Liver (tissue), 10 donors: ENCODE measurements at places on chromosomes 3 and 15. TPM values are rescaled to one million over a fixed set of nuclear protein-coding genes. Genes with fewer than 3 reads are reported as not detected.

Gene CCDC39
- total RNA-seq = not detected

DNA sequence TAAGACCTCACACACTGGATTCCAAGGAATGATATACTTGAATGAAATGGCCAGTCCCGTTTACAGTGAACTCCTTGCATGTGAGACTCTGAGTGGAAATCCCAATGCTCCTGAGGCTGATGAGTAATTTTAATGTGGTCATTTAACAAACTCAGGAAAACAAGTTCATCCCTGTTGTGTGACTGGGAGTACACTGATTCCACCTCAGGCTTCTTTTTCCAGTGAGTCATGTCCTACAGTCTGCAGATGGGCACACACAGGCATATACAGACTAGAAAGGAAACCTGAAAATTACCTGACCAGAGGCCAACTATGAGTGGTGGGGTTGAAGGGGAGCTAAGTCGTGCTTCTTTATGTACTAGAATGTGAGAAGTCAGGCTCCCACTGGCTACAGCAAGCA is 5.8 kb downstream of the SQOR start:
- no peak for DNase-seq

- no peak for DNase-seq
Measured at GRCh38 chr15:90230610-90231009, 3.1 kb downstream of the CIB1 start.

GRCh38 chr15:42858540-42858939 is 62.0 kb downstream of the TTBK2 start:
- DNase-seq = no peak

- DNase-seq = no peak
Measured at GRCh38 chr3:140216249-140216648, 281.3 kb downstream of the CLSTN2 start.

DNA sequence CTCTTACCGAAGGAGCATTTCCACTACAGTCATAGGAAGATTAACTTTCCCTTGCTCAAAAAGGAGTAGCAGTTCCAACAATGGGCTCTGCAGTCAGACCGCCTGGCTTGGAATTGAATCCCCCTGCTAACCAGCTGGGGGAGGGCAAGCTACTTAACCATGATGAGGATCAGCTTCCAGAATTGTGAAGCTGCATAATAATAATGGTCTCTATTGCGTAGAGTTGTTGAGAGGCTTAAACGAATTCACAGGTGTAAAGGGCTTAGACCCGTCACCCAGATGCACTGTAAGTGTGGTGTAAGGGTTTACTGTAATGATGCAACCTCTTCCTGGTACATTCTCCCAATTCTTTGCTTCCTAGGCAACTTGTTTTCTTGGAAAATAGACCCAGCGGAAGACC is 185.2 kb upstream of the RGMA start:
- no peak for DNase-seq

GRCh38 chr3:40574661-40575060 is 49.9 kb downstream of the ZNF621 start:
- no peak for DNase-seq

Gene MBD4
- total RNA-seq = 17.1 TPM

Gene TSEN2
- total RNA-seq = 14.1 TPM

- DNase-seq = no peak
Measured at GRCh38 chr3:189457631-189458412, 173.4 kb upstream of the TP63 start.

- no peak for DNase-seq
Measured at GRCh38 chr3:76361010-76361409, 575.7 kb upstream of the ZNF717 start.

- no peak for DNase-seq
Measured at GRCh38 chr15:90006217-90007075, 5.3 kb downstream of the ZNF710 start.

Gene VPS33B
- 1.3 TPM for total RNA-seq

Gene ADCY5
- 6.6 TPM for total RNA-seq

DNA sequence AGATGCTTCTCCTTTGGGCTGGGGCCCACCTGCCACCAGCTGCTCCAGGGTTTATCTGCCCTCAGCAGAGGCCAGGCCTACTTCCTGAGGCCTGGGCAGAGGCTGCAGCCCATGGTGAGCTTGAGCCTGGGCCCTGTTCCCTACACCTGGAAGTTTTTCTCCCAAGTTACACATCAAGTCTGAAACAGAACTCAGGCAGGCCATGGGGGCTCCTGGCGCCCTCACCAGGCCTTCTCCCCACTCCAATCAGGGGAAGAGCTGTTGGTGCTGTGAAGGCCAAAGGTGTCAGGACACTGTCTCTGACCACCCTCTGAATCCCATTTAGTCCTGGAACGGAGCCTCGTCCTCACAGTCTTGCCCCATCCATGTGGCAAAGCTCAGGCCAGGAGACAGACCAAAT is 7.3 kb downstream of the VWA5B2 start:
- no peak for DNase-seq

Gene ARIH1
- total RNA-seq = 23.3 TPM

- no peak for DNase-seq
Measured at GRCh38 chr15:68112706-68113105, 58.6 kb downstream of the PIAS1 start.

Gene HRG
- 139 TPM for total RNA-seq

DNA sequence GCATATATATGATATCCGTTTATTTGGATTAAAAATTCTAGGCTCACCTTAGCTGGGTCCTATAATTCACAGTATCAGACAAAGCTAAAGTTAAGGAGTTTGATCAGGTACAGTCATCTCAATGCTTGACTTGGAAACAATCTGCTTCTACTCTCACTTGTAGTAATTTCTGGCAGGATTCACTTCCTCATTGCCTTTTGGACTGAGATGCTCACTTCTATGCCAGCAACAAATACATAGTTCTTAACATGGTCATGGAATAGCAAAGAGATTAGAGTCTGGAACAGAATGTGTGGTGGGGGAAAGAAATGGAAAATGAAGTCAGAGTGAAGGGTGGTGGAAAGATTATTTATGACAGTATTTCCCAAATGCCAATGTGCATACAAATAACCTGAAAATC is 693.6 kb downstream of the CADM2 start:
- no peak for DNase-seq

GRCh38 chr3:16897254-16897926 is 12.6 kb downstream of the PLCL2 start:
- no peak for DNase-seq

DNA sequence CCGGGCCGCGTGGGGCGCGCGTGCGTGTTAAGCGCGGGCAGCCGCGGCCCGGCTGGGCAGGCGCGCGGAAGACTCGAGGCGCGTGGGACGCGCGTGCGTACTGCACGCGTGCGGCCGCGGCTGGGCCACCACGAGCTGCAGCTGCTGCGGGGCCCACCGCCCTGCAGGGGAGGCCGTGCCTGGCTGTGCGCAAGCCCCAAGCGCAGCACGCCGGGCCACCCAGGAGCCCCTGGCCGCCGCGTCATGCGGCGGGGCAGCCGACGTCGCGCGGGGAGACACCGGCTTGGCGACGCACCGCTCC is 590 bp upstream of the TRIM71 start:
- DNase-seq = no peak

DNA sequence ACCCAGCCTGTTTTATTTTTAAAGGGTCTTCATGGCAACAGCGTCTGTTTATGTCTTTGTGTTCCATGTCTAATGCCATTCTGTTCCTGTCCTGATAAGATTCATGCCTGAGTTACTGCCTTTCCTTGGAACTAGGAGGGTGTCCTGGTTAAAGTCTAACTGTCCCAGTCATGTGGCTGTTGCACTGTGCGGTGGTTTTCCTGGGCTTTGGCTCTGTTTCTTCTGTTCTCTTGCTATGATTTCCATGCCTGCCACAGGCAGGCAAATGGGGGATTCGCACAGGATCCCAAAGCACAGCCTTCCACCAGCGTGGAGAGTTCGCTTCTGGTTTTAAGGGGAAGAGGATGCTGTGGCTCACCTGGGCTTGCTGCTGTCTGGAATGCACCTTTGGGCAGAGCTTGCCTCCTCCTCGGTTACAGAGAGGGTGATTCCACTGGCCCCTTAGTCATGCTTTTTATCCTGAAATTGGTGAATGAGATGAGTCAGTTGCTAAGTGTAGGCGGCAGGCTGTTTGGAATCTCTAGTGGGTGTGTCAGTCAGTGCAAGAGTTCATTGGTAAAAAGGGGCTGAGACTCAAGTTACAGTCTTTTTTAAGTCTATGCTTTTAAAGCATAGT is 86.8 kb downstream of the CCK start:
- DNase-seq = no peak

- no peak for DNase-seq
Measured at GRCh38 chr3:4643904-4644547, 150.9 kb downstream of the ITPR1 start.

DNA sequence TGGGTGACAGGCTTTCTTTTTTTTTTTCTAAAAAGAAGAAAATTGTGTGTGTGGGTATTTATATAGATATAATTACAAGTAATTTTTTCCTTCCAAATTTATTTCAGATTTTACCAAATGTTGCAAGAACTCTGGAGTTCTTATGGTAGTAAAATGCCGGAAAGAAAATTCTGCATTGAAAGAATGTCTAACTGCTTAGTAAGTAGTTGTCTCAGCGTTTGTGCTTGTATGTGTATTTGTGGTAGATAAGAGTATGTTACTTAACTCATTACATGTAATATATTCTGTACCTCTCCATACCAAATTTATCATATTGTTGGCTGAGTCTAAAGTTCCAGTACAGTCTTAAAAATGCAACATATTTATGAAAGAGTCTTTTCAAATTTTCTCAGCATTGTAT is 32.3 kb upstream of the ZCWPW2 start:
- DNase-seq = no peak

DNA sequence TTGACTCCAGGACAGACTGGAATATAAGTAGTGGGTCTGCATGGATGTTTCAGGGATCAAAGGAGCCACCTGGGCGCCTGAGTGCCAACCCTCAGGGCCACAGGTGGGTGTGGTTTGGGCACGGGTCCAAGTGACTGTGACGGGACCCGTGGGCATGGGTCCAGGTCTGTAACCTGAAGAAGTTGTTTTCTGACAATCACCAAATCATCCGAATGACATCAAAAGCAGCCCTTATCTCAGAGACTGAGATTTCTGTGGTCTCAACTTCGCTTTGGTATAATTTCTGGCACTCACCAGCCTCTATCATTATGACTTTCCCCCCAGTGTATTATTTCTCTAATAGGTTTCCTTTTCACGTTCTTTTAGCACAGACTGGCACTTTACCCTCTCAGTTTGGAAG is 24.4 kb downstream of the RLBP1 start:
- no peak for DNase-seq

DNA sequence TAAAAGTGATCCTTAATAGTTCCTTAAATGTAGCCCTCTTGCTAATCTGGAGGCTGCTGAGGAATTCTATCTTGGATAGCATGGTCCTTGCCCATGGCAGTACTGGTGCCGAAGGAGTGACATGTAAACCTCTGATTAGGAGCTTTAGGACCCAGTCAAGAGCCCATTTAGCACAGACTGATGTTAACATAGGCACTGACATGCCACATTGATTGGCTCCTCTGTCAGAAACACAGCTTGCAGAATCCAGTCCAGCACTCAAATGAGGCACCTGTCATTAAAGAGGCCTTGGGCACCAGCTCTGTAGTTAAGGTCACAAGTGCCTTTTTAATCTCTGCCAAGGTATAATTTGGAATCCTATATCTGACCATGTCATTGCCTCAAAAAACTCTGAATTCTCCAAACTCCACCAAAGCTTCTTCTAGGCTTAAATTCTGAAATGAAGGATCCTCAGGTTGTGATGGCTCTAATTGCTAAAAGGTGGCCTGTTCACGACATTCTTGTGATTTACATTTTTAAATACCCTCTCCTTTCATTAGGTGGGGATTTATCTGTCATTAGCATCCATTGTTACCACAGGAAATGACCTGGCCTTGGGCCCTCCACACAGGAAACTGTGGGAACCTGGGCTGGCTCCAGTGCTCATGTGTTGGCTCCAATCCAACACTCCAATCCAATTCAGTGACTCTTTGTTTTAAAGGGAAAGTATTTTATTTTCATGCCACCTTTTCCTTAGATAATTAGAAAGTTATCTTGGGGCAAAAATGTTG is 57.3 kb upstream of the RNF7 start:
- no peak for DNase-seq

Gene COL6A5
- total RNA-seq = not detected

GRCh38 chr3:136044980-136045745 is 79.6 kb downstream of the PPP2R3A start:
- DNase-seq = no peak

DNA sequence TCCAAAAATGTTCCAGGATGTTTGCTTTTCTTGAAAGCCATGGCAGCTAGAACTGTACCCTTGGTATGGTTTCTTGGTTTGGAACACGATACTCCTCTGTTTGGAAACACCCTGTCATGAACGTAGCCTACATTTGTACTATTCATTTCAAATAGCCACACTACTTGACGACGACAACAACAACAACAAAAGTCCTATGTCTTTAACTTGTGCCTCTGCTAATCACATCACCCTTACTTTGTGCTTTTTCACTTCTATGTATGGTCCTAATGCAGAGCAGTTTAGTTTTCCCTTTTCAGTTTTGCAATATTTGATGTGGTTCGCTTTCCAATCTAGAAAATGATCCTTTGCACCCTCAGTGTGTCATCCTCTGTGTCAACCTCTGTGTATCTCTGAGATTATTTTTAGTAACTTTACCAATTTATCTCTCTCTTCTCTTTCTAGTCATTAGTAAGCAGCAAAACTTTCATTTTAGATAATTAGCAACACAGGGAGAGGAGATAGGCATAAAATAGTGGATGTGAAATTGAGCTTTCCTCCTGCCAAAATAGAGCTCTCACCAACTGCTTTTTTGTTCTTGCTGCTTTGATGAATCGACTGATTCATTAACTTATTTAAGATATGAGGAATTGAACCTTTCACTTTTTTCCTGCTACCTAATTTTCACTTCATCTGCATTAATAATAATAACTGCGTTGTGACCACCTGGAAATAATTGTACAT is 44.1 kb upstream of the TP63 start:
- no peak for DNase-seq

GRCh38 chr15:39406485-39406884 is 174.4 kb upstream of the THBS1 start:
- no peak for DNase-seq

- DNase-seq = no peak
Measured at GRCh38 chr15:75045332-75046015, 22.1 kb downstream of the PPCDC start.

- no peak for DNase-seq
Measured at GRCh38 chr15:92098869-92099268, 245.4 kb downstream of the SLCO3A1 start.

GRCh38 chr3:142275856-142276255 is 50.5 kb upstream of the GK5 start:
- DNase-seq = no peak

Gene ABHD10
- total RNA-seq = 18.7 TPM

- no peak for DNase-seq
Measured at GRCh38 chr15:68278595-68279405, 1.3 kb downstream of the FEM1B start.
